NCI-H82 (cell line): ENCODE measurements at places on chromosomes 2 and 18.

DNA sequence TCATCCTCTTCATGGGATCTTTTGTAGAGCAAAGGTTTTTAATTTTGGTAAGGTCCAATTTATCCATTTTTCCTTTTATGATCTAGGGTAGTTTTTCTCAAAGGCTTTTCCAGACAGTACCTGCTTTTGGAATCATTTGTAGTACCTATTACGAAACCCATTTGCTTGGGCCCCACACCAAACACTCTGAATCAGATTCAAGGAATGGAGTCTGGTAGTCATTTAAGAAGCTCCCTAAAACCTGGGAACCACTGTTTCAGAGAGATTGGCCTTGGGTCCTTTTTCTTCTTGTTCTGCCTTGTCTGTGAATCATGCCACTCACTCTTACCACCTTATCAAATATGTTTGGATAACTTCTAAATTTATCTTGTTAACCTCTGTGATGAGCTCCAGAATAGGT is 40.3 kb downstream of the OSBPL6 start:
- no peak for DNase-seq

- DNase-seq, result no peak
Measured at GRCh38 chr18:1774261-1774660, 797.0 kb downstream of the METTL4 start.

DNA sequence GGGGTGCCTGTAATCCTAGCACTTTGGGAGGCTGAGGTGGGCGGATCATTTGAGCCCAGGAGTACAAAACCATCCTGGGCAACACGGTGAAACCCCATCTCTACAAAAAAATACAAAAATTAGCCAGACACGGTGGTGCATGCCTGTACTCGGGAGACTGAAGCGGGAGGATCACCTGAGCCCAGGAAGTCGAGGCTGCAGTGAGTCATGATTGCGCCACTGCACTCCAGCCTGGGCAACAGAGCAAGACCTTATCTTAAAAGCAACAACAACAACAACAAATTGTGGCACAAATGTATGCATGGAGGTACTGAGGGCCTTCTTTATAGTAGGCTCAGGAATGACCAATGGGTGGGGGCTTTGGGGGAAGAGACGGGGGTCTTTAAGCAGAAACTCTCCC is 38.5 kb downstream of the HPCAL1 start:
- no peak for DNase-seq

DNA sequence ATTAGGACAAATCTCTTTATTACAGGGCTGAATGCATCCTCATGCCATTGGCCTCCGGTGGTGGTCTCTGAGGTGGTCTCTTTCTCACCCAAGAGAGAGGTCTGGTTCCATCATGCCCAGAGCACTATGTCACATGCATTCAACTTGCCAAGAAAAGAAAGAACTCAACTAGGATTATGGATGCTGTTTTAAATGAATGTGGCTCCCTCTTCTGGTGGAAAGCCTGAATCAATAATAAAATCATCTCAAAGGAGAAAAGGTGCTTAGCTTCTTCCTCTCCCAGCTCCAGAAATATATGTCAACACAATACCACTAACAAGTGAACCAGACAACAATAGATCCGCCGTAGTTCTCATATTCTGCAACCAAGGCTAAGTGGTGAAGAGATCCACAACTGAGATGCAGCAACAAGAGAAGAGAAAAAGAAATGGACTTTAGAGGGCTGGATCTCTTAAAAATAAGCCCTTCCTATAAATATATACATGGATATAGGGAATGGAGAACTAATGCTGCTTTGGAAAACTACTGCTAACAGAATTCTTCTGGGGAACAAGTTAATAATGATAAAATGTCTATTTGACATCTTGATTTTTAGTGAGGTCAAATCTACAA is 396.8 kb downstream of the NCKAP5 start:
- DNase-seq, result peak; percentile 86

GRCh38 chr2:236636714-236637470 is 67.3 kb downstream of the ACKR3 start:
- no peak for DNase-seq

- no peak for DNase-seq
Measured at GRCh38 chr18:10928772-10929373, 220.5 kb downstream of the PIEZO2 start.

- DNase-seq, result no peak
Measured at GRCh38 chr18:3758531-3758930, 308.6 kb downstream of the TGIF1 start.

GRCh38 chr2:236337465-236338325 is 73.5 kb upstream of the ASB18 start:
- no peak for DNase-seq

DNA sequence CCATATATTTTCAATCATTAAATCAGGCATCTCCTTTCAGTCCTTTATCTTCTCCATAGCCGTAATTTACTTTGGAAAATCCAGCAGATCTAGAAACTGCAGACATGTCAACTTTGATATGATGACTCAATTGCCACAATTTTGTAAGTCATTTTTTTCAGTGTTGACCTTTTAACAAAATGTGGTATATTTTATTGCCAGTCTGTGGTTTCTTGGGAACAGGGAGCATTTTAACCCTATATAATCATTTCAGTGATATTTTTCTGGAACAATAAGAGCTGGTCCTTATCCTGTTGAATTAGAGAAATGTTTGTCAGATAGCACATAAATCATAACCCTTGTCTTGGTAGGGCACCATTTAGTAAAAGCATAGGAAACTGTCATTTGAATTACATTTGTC is 90.9 kb upstream of the UBXN4 start:
- DNase-seq, result no peak

DNA sequence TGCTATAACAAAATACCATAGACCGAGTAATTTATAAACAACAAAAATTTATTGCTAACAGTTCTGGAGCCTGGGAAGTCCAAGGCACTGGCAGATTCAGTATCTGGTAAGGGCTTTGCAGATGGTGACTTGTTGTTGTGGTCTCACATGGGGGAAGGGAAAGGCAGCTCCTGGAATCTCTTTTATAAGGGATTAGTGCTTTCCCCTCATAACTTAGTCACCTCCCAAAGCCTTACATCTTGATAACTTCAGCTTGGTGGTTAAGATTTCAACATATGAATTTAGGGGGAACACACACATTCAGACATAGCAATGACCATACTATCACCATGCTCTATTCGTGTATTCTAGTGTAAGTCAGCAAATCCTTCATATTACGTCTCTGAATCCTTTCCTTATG is 447.6 kb upstream of the TCF4 start:
- DNase-seq, result peak; percentile 3

DNA sequence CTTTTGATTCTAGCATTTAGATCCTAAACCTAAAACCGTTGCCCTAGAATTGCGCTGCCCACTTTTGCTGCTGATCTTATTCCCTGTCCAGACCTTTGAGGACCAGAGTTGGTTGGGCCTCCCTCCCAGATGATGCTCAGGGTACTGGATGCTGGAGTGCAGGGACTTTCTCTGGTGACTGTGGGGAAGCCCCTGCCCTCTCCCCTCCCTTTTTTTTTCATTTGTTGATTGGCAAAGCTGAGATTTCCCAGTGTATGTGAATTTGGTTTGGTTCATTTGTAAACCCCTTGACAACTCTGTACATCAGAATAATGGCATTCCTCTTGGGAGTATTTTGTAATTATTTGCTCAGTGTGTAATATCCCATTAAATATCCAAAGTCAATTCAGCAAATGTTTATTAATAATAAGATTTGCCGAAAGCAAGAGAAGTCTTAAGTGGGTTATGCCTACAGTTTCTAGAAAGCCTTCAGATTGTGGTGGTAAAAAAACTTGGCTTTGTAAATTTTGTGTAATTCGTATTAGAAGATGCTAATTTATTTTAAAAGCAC is 28.3 kb downstream of the RAB31 start:
- no peak for DNase-seq

DNA sequence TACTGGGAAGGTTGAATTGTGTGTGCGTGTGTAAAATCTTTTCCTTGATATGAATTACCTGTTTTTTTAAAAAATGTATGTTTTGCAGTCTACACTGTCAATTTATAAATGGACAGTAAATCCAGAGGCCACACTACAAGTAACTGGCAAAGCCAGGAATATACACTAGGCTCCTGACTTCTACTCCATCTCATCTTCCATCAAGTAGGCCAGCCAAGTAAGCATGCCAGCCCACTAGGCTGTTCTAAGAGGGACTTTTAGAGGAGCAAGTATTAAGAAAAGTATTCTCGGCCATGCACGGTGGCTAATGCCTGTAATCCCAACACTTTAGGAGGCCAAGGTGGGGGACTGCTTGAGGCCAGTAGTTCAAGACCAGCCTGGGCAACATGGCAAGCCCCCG is 13.0 kb upstream of the METAP1D start:
- DNase-seq, result no peak

DNA sequence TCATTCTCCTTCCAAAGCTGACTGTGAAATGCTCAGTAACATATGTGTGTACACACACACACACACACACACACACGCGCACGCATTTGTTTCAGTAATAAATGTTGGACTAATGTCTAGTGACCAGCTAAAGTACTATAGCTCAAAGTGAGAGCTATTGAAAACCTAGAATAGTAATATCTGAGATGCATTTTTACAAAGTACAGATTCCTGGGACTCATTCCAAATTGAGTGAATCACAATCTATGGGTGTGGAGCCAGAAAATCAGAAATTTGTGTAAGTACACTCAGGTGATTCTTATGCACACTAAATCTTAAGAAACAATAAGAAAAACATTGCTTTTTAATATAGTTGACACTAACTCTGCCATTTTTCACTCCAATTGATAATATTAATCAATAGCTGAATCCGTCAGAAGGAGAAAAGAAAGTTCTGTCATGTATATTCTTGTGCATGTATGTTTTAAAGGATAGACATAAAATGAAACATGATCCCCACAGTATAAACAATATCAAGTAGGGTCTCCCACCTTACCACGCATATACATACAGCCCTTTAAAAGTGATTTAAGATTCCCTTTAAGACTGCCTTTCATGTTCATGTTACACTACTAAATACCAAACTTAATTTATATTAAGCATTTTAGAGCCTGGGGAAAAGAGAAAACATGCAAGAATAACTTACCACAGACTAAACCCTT is 123.5 kb downstream of the ATAD2B start:
- no peak for DNase-seq

GRCh38 chr2:234874347-234875046 is 77.3 kb upstream of the SH3BP4 start:
- DNase-seq, result no peak

- DNase-seq, result peak; percentile 72
Measured at GRCh38 chr2:9251154-9252001, 44.8 kb downstream of the ASAP2 start.

- no peak for DNase-seq
Measured at GRCh38 chr2:121686218-121686617, 37.0 kb upstream of the CLASP1 start.
